ENCODE measurements at places on chromosomes 6 and 20.

DNA sequence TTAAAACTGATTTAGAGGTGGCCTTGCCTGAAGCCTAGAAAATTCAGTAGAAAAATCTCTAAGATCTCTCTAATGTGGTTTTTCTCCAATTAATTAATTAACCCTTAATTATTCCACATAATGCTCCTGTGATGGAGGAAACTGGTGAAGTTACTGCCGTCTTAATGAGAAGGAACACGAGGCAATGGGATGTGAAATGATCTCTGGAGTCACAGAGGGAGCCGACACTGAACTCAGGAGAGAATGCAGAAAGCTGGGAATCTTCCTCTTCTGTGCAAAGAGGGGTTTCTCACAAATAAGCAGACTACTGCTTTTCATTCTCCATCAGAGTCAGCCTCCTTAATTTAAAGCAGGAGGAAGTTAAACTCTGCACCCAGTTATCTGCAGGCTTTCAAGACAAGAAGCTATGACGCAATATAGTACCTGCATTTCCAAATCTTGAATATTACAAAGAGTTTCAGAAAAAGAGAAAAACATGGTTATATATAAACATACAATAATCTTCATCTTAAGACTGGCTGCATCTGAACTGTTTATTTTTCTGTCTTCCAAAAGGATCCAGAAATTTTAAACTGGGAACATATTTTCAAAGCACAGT, 18.1 kb upstream of the SNRPB2 start:
- no peak for DNase-seq

DNA sequence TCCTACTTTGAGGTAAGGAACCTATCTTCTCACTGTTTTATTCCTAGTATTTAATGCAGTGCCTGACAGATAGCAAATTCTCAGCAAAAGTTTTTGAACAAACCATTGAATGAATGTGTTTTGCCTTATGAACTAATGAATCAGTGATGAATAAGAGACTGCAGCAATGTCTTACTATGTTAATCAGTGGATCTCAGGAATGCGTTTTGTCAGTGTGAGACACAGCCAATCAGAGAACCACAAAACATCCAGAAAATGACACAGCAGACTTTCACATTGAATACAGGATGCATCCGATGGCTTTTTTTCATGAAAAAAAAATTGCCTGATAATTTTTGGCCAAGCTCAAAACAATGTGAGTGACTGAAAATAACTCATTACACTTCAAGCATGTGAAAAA, 270.5 kb downstream of the BMP2 start:
- no peak for DNase-seq

GRCh38 chr6:42047790-42048405, 2.4 kb upstream of the TAF8 start:
- DNase-seq: no peak

- DNase-seq: no peak
Observed at GRCh38 chr6:139425780-139426179, 51.3 kb upstream of the CITED2 start.

DNA sequence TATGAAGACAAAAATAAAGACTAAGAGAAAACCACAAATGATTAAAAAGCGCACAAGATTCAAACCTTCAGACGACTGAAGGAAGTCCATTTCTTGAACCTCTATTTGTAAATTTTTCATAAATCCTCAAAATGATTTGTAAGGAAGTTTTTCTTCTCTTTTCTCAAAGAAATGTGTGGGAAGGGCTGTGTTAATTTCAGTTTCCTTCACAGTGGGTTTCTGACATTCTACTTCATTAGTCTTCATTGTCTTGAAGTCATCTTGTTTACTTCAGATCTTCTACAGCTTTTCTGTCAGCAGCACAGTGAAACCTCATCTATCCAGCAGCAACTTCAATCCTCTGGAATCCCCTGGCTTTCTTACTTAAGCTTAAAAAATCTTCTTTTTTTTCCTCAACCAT, 87.6 kb upstream of the MYLIP start:
- no peak for DNase-seq

DNA sequence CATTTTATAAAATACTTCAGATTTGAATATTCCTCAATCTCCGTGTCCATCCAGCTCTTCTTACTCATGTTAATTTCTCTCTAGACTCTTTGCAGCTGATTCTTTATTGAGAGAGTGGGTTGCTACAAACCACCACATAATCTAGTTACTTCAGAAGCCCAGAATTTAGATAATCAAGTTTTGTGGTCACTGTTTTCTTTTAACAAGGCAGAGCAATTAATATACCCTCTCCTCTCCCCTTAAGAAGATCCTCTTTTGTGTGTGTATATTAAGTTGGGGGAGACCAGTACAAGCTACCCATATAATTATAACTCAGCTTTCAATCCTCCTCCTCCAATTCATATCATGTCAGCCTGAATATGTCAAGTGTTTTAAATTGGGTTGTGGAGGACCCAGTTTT, 95.1 kb downstream of the IRAK1BP1 start:
- no peak for DNase-seq

- DNase-seq: no peak
Observed at GRCh38 chr6:110738899-110739365, 76.3 kb downstream of the CDK19 start.

DNA sequence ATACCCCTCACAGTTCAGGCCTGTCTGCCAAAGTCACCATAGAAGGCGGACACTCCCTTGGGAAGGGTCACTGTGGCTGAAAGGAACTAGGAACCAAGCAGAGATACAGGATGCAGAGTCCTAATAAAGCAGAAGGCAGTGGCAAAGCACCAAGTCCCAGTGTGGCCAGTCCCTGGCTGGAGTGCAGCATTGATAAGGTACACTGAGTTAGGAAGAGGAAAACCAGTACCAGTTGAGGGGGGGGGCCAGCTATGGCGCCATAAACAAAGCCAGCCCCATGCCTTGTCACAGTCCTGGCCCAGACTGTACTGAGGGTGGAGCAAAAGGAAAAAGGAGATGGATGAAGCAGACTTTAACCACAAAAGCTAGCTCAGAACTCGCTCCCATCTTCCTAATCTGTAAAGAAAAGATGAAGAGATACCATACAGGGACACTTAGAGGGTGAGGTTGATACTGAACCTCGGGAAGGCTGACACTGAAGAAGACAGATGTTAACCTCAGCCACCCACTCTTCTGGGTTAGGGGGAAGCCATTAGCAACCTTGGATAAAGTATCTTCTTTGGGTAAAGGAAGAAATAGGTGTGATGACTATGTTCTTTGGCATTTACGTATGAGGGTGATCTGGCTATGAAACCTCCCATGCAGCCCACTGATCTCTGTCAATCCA, 7.8 kb downstream of the ABHD12 start:
- DNase-seq: no peak

DNA sequence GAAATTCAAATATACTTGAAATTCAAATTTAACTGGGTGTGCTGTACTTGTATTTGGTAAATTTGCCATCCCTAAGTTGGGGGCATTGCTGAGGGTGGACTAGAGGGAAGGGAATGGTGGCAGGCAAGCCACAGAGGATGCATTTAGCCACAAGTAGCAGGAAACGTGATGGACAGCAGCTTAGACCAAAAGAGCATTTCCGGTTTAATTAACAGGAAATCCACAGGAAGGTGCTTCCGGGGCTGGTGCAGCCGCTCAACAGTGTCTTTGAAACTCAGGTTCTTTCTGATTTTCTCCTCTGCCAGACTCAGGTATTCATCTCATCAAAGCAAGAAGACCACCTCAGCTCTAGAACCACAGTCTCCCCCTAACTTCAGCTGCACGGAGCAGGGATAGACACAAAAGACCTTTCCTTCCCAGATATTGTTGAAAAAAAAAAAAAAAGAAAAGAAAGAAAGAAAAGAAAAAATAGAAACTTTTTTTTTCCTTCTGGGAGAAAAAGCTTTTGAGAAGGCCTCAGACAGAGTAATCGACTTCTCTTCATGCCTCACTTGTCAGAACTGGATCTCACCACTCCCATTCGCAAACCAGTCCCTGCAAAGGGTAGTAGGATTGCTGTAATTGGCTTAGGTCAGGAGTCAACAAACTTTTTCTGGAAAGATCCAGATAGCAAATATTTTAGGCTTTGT, 8.0 kb upstream of the BCAS1 start:
- no peak for DNase-seq

Measured in omental fat pad (tissue), 4 donors.